Stimulated activated CD4-positive, alpha-beta T cell treated with anti-CD3 and anti-CD28 coated beads, Interleukin-12 subunit alpha, Interleukin-12 subunit beta, amount 100 ng/mL, for 24 hours (primary cell): ENCODE measurements at places on chromosomes 4 and X.

GRCh38 chrX:39497702-39498265 lies 600.0 kb downstream of the BCOR start:
- no peak for DNase-seq

- DNase-seq, result peak; percentile 28
These were observed 5.1 kb downstream of the FBXL5 start for GRCh38 chr4:15649914-15650545.

DNA sequence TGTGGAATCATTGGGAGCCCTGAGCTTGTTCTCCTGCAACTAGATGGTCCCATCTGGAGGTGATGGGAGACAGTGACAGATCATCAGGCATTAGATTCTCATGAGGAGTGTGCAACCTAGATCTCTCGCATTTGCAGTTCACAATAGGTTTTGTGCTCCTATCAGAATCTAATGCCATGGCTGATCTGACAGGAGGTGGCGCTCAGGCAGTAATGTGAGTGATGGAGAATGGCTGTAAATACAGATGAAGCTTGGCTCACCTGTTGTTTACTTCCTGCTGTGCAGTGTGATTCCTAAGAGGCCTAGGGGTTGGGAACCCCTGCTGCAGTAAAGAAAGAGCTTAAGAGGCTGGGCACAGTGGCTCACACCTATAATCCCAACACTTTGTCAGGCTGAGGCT lies 42.2 kb upstream of the PUDP start:
- no peak for DNase-seq

DNA sequence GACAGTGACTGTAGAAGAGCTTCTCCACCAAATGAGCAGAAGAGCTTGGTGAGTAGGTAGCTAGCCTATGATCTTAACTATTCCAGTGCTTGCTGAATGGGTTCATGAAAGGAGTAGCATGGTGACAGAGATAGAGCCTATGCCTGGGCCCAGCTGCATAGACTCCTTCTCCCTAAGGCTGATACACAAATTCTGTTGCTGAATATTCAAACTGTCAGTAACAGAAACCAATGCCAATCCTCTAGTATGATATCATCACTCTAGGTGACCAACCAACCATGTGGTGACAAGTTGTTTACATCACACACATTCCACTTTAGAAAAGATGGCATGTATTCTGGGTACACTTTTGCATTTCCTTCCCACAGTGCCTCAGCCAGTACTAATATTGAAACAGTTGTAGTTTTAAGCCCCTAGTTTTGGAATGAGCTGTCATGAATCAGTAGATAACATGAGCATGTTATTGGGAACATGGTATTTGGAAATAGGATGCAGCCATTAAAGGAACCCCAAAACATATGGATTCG lies 103.4 kb upstream of the GRXCR1 start:
- no peak for DNase-seq

DNA sequence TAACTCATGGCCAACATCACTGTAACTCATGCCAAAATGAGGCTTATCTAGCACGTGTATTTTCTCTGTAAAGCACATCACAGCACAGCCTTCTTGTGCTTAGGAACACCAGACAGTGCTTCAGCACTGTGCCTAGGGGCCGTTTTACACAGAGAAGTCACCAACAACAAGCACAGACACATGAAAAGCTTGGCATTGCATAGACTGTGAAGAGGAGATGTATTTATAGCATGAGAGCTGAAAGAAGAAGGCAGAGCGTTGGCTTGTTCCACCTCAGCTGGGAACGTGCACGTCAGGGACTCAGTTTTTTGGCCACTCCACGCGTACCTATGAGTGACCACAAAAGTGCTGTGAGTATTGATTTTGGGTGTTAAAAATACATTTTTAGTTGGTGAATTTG lies 116.3 kb upstream of the SFRP2 start:
- no peak for DNase-seq

DNA sequence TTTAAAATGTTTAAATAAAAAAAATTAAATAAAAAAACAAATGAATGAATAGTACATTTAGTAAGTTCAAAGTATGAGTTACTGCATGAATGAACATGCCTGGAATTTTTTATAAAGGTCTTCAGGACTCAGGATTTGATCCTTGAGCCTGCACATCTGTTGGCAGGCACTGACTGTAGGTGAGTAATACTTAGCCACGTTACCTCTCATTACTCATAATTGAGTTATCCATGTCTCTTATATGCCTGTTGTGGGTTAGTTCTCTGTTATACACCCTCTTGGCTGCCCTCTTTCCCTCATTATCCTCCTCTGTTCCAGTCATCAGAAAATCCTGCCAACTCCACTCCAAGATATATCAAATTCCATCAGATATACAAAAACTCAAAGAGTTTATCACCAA lies 276.0 kb downstream of the FBXW7 start:
- no peak for DNase-seq

GRCh38 chrX:151722241-151722846 lies 6.5 kb downstream of the FATE1 start:
- DNase-seq, result no peak

DNA sequence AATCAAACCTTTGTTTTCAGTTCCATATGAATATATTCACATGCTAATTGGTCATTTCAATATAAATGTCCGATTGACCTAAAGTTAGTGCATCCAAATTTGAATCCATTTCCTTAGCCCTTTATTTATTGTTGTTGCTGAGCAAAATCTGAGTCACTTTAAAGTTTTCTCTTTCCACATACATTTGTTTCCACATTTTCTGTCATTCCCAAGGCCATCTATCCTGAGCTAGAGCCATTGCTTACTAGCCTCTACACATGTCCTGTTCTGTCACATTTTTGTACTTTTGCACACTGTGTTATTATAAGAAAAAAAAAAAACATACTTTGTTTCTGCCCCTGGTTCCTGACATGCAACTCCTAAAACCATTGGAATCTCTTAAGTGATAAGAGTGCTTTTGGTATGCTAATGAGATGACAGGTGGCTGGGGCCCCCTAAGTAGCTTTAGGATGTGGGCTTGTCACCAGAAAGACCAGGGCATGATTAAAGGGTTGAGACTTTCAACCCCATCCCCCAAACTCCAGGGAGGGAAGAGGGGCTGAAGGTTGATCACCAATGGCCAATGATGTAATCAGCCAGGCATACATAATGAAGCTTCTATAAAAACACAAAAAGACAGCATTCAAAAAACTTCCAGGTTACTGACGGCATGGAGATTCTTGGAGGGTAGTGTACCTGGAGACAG lies 353.3 kb upstream of the MAGEB16 start:
- DNase-seq, result no peak

DNA sequence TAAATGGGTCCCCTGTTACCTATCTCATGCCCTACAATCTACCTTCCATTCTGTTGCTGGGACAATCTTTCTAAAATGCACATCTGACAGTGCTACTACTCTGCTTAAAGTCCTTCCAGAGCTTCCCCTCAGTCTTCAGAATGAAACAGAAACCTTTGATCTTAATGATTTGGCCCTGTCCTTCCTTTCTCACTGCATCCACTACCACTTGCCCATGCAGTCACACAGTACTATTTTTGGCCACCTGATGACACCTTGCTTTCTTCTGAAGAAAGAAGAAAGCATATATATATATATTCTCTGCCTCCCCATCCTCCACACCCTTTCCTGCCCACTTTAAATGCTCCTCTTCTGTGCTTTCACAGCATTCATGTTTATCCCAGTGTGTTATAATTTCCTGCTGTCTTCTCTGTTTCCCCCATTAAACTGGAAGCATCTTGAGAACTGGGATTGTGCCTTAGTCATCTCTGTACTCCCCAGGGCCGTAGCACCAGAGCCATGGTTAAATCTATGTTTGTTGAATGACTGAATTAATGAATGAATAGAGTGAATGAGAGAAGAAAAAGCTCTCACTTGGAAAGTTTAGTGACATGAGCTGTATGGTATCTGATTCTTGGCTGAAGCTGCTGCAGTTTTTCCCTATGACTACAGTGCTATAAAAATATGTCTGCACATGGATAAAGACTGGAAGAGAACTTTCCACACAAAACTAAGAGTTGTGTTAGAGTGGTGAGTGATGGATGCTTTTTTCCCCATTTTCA lies 56.2 kb downstream of the RTL9 start:
- no peak for DNase-seq

DNA sequence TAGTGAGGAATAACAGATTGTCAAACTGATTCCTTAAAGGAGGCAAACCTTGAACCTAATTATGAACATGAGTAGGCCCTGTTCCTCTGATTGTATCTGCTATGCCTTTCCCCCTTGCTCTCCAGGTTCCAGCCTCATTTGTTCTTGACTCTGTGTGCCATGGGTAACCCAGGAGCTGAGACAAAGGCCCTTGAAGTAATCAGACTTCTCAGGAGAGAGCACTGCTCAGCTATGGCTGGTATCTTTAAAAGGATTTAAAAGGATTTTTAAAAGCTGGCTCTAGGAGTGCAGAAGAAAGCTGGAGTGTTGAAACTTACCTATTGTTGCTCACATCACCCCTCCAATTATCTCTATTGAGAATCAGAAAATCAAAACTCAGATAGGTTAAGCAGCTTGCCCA lies 1565.5 kb upstream of the AGA start:
- no peak for DNase-seq

- DNase-seq, result no peak
These were observed 811.5 kb upstream of the FRG1 start for GRCh38 chr4:189129044-189129694.

- no peak for DNase-seq
These were observed 199.2 kb downstream of the DCTD start for GRCh38 chr4:182717788-182718583.

GRCh38 chrX:131711478-131711867 lies 167.6 kb downstream of the OR13H1 start:
- DNase-seq, result no peak

DNA sequence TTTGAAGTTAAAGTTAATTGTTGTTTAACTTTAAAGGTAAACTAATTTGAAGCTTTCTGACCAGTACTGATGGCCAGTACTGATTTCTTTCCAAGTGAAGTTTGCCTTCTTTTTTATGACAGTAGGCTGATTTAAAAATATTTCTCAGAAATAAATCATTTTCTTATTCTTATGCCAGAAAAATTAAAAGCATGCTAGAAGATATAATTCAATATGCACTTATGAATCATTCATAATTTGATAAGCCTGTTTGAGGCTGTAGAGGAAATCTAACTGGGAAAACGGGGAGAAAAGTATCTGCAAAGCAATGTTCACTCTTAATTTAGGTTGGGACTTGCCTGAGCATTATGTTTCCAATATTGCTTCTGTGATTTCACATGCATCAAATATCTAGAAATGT lies 1112.0 kb upstream of the INTU start:
- no peak for DNase-seq

GRCh38 chr4:182143822-182144625 lies 99.2 kb upstream of the TENM3 start:
- DNase-seq, result no peak

GRCh38 chrX:69031181-69031580 lies 134.1 kb downstream of the PJA1 start:
- DNase-seq, result no peak

GRCh38 chr4:5399790-5400421 lies 308.5 kb downstream of the EVC2 start:
- DNase-seq, result no peak

- no peak for DNase-seq
These were observed 161.8 kb upstream of the MAP3K15 start for GRCh38 chrX:19677121-19677520.

- DNase-seq, result peak; percentile 45
These were observed at the start of gene ZNF827 for GRCh38 chr4:145938618-145939440. Gene ZNF827, minus strand, starts transcription at chr4:145938823. Its CDS starts 416 bp downstream, at chr4:145938407.

- DNase-seq, result no peak
These were observed 2.4 kb upstream of the PCDH10 start for GRCh38 chr4:133146574-133147241.

GRCh38 chr4:99564921-99565320 lies 1.1 kb upstream of the TRMT10A start:
- DNase-seq, result no peak

DNA sequence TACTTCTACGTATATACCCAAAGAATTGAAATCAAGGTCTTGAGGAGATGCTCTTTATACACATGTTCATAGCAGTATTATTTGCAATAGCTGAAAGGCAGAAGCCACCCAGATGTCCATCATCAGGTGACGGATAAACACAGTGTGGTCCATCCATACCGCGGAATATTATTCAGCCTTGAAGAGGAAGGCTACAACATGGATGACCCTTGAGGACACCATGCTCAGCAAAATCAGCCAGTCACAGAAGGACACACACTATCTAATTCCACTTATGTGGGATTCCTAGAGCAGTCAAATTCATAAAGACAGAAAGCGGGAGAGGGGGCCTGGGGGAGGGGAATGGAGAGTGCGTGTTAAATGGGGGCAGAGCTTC lies 44.5 kb downstream of the RGS12 start:
- no peak for DNase-seq

DNA sequence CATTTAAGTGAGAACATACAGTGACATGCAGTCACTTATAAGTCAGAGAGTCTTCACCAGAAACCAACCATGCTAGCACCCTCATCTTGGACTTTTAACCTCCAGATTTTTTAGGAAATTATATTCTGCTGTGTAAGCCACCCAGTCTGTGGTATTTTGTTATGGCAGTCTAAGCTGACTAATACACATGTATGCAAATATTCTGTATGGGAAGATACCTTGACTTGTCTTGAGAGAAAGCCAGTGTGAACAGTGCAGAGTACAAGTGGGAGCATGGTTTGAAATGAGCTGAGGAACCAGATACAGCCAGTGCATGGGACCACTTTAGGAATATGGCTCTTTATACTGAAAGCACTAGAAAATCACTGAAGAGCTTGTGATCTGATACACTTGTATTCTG lies 110.4 kb upstream of the MAP9 start:
- no peak for DNase-seq

- DNase-seq, result no peak
These were observed 41.0 kb downstream of the GAB1 start for GRCh38 chr4:143377611-143378099.

- DNase-seq, result no peak
These were observed 40.4 kb downstream of the PPA2 start for GRCh38 chr4:105433421-105433820.

DNA sequence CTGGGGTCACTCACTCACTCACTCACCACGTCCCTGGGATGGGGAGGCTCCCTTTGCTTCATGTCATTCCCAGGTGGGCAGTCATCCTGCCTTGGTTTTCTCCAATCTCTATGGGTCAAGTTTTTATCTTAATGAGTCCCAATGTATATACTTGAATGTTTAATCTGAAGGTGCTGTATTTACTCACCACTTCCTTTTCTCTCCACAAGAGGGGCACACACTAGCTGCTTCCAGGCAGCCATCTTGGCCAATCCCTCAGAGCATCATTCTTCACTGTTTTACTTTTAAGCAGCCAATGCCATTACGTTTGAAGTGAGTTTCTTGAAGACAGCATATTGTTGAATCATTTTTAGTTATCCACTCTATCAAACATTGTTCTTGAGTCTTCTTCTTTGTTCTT lies 153.4 kb upstream of the ARSJ start:
- no peak for DNase-seq
